ENCODE measurements at places on chromosomes 13 and 19. TPM values are rescaled to one million over a fixed set of nuclear protein-coding genes. Genes with fewer than 3 reads are reported as not detected.

DNA sequence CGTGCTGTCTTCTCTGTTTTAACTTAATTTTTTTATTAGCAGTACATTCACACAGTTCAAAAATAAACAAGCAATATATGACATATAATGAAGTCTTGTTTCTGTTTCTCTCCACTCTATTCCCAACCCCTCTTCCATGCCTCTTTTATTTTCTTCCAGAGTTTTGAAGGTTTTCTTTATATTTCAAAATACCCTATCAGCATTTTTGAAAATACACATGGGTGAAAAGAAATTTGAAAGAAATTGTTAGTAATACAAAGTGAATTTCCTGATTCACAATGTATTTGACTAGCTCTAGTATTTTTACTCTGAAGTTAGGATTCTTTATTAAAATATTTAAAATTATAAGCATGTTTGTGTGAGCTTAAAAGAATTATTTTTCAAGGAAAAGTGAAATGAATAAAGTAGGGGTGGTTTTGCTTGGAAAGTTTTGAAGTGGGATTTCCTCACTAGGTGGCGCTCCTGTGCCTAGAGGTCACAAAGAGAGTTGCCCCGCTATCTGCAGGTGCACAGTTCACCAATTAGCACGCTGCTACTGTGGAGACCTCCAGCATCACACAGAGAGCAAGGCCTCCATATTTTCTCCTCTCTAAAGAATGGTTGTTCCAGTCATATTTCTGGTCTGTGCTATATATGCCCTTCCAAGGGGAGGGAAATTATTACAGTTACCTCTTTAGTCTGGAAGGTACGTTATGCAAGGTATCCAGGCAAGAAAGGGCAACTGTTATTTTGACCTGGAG, 37.6 kb downstream of the SOX21 start:
- H3K4me1 ChIP-seq = no peaks in the 10 kb centered on the region
- H3K27me3 ChIP-seq = peaks cover 23% of the 10 kb centered on the region
- H3K4me3 ChIP-seq = no peak overlapping the region
- no peaks in the 10 kb centered on the region for H3K36me3 ChIP-seq

The MATK gene
- total RNA-seq = 2.3 TPM

- no peak overlapping the region for H3K4me3 ChIP-seq
- H3K36me3 ChIP-seq = no peaks in the 10 kb centered on the region
- H3K4me1 ChIP-seq = peaks cover 4% of the 10 kb centered on the region
- no peaks in the 10 kb centered on the region for H3K27me3 ChIP-seq
- no peak overlapping the region for H3K27ac ChIP-seq
- no peak for DNase-seq
These were observed 10.3 kb upstream of the GARRE1 start for GRCh38 chr19:34243876-34244578.

- no peak for DNase-seq
- H3K27me3 ChIP-seq = no peaks in the 10 kb centered on the region
- H3K4me3 ChIP-seq = no peak overlapping the region
- H3K36me3 ChIP-seq = no peaks in the 10 kb centered on the region
- H3K4me1 ChIP-seq = no peaks in the 10 kb centered on the region
These were observed 9.7 kb downstream of the MEIOSIN start for GRCh38 chr19:45742969-45743368.

The PROZ gene
- not detected for total RNA-seq

The PPAN gene
- 18.7 TPM for total RNA-seq

DNA sequence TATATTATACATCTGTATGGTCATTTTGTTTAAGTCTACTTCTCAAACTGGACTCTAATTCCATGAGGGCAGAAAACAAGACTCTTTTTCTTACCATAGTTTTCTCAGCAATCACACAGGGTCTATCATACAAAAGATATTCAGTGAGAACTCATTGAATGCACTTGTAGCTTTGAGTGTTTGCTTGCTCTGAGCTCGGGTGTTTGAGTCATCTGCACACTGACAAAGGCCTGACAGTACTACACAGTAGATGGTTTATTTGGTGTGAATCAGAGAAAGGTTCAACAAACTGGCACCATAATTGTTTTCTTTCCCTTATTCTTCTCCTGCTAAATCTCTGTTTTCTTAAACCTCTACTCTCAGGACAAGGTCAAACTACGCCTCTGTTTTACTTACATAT, 586.4 kb downstream of the LMO7 start:
- H3K27ac ChIP-seq = no peak overlapping the region
- H3K4me1 ChIP-seq = peaks cover 9% of the 10 kb centered on the region
- no peak for DNase-seq

DNA sequence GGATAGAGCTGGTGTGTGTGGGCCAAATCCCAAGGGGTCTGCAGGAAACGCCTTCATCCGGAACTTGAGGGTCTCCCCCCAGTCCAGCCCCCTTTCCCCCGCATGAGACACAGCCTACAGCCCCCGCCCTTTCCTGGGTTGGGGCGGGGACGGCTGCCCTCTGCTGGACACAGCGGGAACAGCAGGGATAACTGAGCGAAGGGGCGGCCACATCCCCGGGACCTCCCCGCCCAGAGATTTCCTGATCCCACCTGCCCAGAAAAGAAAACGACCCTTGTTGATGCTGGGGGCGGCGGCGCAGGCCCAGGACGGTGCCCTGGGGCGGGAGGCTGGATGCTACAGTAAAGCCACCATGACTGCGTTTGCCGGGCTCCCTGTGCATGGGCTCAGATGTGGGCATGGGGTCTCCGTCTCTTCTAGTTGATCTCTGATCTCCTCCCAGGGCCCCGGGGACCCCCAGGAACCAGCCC, 14.2 kb downstream of the ONECUT3 start:
- peaks cover 66% of the 10 kb centered on the region for H3K27me3 ChIP-seq
- H3K4me1 ChIP-seq = no peaks in the 10 kb centered on the region
- H3K4me3 ChIP-seq = no peak overlapping the region
- no peak for DNase-seq

- no peak overlapping the region for H3K27ac ChIP-seq
- no peaks in the 10 kb centered on the region for H3K27me3 ChIP-seq
- H3K36me3 ChIP-seq = peaks cover 25% of the 10 kb centered on the region
- DNase-seq = no peak
- no peak overlapping the region for H3K4me3 ChIP-seq
- no peaks in the 10 kb centered on the region for H3K4me1 ChIP-seq
These were observed 22.7 kb downstream of the TFDP1 start for GRCh38 chr13:113607056-113607888.

The PSG3 gene
- not detected for total RNA-seq
